ENCODE measurements at places on chromosomes 11 and 22.

- no peak for DNase-seq
These were observed 71.7 kb downstream of the AMBRA1 start for GRCh38 chr11:46521961-46522681.

GRCh38 chr11:70645537-70645936, 247.2 kb downstream of the CTTN start:
- DNase-seq = no peak

DNA sequence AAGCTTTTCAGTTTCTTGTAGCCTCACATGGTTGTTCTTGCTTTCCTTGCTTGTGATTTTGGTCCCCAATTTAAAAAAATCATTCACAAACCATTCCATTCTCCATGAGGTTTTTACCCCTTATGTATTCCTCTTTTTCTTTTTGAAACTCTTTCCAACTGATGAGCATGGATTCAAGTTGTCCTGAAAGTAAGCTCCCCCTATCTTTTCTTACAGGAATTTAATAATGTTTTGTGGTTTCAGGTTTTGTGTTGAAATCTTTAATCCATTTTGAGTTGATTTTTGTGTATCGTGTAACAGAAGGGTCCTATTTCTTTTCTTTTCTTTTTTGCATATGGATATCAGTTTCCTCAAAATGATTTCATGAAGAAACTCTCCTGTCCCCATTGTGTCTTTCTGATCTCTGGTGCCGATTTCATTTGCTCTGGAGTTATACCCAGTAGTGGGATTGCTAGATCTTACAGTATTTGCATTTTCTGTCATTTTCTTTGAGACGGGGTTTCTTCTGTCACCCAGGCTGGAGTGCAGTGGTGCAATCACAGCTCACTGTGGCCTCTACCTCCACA, 58.5 kb downstream of the LRRC74B start:
- DNase-seq = no peak

DNA sequence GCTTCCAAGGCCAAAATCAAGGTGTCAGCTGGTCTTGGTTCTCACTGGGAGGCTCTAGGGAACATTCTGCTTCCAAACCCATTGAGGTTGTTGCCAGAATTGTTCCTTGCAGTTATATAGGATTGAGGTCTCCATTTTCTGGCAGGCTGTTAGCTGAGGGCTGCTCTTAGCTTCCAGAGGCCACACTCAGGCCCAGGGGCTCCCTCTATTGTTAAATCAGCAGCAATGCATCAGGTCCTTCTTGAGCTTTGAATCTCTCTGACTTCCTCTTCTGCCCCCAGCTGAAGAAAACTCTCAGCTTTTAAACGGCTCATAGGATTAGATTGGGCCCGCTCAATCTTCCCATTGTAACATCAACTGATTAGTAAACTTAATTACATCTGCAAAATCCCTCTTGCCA, 39.3 kb upstream of the BSX start:
- no peak for DNase-seq

GRCh38 chr11:11003226-11003625, 145.4 kb upstream of the ZBED5 start:
- DNase-seq = no peak

DNA sequence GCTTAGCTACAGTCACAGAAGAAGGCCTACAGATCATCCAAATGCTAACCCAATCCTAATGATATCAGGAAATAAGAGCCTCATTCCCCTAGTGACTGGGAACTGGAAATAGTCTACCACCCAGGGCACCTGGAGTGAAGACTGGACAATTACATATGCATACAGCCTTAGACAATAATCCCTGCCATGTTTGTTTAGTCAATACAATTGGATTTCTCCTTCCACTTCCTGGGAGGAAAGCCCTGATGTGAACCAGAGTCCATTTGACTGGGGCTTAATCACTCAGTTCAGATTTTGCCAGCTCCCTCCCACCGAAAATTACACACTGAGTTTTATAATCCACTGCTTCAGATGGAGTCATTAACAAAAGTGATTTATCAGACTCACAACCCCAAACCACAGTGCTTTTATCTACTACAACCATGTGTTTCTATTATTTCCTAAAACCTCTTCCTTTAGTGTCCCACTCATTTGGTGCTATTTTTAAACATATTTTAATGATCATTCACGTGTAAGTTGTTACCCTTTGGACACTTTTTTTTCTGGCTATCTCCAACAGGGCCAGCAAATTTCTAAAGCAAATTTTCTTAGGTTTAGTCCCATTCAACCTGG, 29.9 kb downstream of the CWF19L2 start:
- no peak for DNase-seq

GRCh38 chr11:81946831-81947230, 786.8 kb downstream of the FAM181B start:
- DNase-seq = no peak

DNA sequence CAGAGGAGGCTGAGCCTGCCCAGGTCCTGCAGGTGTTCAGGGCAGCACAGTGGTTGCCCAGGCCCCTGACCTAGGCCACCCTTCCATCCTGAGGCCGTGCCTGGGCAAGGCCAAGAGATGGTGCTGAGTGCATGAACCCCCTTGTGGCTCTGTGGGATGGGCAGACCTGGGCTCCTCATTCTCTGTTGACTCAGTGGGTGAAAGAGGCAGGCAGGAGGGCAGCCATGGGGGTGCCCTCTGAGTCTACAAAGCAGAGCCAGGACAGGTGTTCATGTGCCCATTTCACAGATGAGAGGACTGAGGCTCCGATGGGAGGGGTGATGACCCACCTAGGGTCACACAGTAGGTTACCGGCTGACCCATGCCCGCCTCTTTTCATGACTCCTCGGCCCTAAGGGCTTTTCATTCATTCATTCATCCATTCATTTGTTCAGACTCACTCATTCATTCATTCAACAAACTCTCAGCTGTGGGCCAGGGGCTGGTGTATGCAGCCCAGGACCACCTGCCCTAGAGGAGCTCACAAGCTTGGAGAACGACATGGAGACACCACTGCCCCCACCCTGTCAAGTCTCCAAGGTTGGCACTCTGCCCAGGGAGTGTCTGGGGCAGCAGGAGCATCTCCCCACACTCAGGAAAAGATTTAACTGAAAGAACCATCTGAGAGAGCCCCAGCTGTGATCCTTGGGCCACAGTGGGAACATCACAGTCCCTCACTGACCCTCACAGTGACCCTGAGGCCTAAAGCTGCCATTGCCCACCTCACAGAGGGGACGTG, 40.5 kb downstream of the IGLL5 start:
- DNase-seq = no peak

All from esophagus squamous epithelium (tissue), 5 donors.